ENCODE measurements at places on chromosomes 12 and 14. TPM values are rescaled to one million over a fixed set of nuclear protein-coding genes. Genes with fewer than 3 reads are reported as not detected.

SINHCAF gene
- total RNA-seq, result 100 TPM

IRAK3 gene
- total RNA-seq, result not detected

EPS8 gene
- 85.3 TPM for total RNA-seq

GLT8D2 gene
- total RNA-seq, result 2.0 TPM

INSM2 gene
- total RNA-seq, result 0.10 TPM

SLCO1A2 gene
- total RNA-seq, result not detected

HPD gene
- total RNA-seq, result not detected

TPH2 gene
- not detected for total RNA-seq

FGF6 gene
- not detected for total RNA-seq

IFNG-AS1 gene
- total RNA-seq, result not detected

NANOG gene
- not detected for total RNA-seq

OTOGL gene
- total RNA-seq, result not detected

C12orf56 gene
- total RNA-seq, result not detected

CD27 gene
- total RNA-seq, result not detected

GUCY2C gene
- not detected for total RNA-seq

KRT82 gene
- not detected for total RNA-seq

ALDH1L2 gene
- total RNA-seq, result 165 TPM

BEST3 gene
- 0.56 TPM for total RNA-seq

PALS1 gene
- 19.1 TPM for total RNA-seq

ABCC9 gene
- total RNA-seq, result 0.12 TPM

PACS2 gene
- 57.7 TPM for total RNA-seq

METTL1 gene
- total RNA-seq, result 40.6 TPM

ESPL1 gene
- total RNA-seq, result 12.1 TPM

DNAJC22 gene
- total RNA-seq, result 0.25 TPM

KRT6C gene
- 0.19 TPM for total RNA-seq

MSRB3 gene
- total RNA-seq, result 35.1 TPM

CEBPE gene
- total RNA-seq, result not detected

OTUB2 gene
- 1.8 TPM for total RNA-seq

LGR5 gene
- total RNA-seq, result not detected

GIT2 gene
- total RNA-seq, result 30.9 TPM

SYT10 gene
- total RNA-seq, result not detected

LEMD3 gene
- 27.7 TPM for total RNA-seq

PIWIL1 gene
- total RNA-seq, result not detected

MUCL1 gene
- not detected for total RNA-seq

SPPL3 gene
- total RNA-seq, result 32.6 TPM

CAPZA3 gene
- total RNA-seq, result 0.28 TPM

TRHDE gene
- total RNA-seq, result not detected

KRT85 gene
- not detected for total RNA-seq

RGS6 gene
- not detected for total RNA-seq

BDKRB2 gene
- 1.4 TPM for total RNA-seq

YAF2 gene
- total RNA-seq, result 49.6 TPM

NPAS3 gene
- 0.79 TPM for total RNA-seq

All from MCF 10A (cell line).